Foreskin keratinocyte (primary cell): ENCODE measurements at places on chromosomes 6 and 20.

- DNase-seq = no peak
Observed at GRCh38 chr20:605237-605636, 4.9 kb downstream of the TCF15 start.

- no peak for DNase-seq
Observed at GRCh38 chr6:20875369-20875963, 341.2 kb downstream of the CDKAL1 start.

DNA sequence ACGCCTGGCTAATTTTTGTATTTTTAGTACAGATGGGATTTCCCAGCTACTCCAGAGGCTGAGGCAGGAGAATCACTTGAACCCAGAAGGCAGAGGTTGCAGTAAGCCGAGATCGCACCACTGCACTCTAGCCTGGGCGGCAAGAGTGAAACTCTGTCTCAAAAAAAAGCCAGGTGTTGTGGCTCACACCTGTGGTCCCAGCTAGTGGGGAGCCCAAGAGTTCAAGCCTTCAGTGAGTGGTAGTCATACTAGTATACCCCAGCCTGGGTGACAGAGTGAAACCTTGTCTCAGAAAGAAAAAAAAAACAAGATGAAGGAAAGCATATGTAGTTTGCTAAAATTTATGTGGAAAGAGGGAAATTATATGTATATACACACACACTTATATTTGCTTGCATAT, 20.0 kb upstream of the POU5F1 start:
- DNase-seq = no peak

- no peak for DNase-seq
Observed at GRCh38 chr6:113394216-113394615, 462.9 kb upstream of the MARCKS start.

DNA sequence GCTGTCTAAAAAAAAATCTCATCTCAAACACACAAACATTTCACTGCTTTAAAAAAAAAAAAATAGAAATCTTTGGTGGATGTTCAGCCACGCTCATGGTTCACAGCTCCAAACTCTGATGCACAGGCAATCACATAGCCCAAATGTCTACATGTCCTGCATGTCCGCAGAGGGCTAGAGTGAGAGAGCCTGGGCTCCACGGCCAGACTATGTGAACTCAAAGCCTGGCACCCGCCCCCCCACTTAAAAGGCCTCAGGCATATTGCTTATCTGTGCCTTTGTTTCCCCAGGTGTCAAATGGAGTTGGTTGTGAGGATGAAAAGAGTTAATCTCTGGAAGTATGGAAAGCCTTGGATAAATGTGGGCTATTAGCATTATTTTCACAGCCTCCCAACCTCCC, 10.5 kb upstream of the PTGIS start:
- no peak for DNase-seq

GRCh38 chr6:5318617-5319272, 57.4 kb downstream of the FARS2 start:
- no peak for DNase-seq

- DNase-seq = no peak
Observed at GRCh38 chr6:84061613-84062398, 28.2 kb downstream of the MRAP2 start.

DNA sequence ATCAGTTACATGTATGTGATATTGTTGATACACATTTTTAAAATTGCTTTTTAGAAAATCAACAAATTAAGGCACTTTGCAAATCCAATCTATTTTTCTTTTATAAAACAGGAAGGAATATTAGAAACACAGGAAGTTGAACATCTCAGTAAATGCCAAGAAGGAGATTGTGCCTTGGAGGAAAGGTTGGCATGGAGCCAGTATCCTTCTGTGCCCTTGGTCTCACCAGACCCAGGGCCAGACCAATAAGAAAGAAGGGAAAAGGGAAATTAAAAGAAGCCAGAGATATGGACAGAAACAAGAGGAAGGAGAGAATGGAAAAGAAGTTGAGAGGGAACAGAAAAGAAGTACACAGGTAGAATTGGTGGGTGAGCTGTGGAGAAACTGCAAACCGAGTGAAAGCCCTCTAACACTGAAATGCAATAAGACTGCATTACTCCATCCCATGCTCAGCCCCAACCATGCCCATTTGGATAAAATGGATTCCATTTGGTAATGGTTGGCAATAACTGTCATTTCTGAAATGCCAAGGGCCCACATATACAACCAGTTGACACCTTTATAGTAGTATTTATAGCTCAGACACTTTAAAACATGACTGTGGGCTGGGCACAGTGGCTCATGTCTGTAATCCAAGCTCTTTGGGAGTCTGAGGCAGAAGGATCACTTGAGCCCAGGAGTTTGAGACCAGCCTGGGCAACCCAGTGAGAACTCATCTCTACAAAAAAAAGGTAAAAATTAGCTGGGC, 133.8 kb downstream of the GMPR start:
- DNase-seq = no peak

DNA sequence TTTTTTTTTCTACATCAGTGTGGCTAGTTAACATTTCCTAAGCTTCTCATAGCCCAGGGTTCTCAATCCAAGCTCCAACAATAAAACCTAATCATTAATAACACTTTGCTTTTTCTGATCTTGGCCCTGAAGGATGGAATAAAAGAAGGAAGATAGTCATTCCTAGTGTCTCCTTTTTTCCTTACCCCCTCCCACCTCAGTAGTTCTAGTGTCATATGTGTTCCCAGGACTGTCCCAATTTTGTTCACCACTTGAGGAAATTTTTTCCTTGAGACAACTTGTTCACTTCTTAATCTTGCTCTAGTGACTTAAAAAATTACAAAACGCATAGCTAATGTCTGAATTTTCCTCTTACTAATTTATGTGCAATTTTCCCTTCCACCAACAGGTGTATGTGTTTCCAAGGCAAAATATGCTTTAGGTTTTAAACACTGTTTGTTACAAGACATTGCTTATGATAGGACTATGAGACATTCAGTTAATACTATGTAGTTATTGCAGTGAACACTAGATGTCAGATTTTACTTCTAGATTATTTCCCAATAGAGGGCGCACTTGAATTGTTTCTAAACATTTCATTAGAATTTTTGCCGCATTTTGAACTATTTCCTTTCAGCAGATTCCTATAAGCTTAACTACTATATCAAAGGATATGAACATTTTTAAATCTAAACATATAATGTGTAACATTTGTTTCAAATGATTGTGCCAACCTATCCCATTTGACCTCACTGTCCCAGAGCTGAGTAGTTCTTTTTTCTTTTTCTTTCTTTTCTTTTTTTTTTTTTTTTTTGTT, 18.5 kb upstream of the C6orf141 start:
- DNase-seq = no peak

DNA sequence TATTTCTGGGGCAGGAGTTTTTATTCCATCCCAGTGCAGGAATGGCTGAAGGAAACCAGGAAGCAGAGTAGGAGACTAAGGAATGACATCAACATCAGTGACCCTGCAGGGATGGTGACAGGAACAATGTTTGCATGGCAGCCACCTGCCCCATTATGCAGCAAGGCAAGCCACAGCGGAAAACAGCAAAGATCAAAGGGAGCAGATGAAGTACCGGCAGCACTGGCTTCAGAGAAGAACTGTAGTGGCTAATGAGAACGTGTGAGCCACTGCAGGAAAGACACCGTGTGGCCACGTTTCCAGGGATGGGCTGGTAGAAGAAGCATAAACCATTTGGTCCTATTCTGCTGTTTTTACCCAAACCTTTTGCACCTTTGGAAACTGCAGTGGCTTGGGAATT, 52.9 kb upstream of the TAB2 start:
- no peak for DNase-seq

GRCh38 chr6:162613310-162613709, 114.3 kb downstream of the PRKN start:
- no peak for DNase-seq

DNA sequence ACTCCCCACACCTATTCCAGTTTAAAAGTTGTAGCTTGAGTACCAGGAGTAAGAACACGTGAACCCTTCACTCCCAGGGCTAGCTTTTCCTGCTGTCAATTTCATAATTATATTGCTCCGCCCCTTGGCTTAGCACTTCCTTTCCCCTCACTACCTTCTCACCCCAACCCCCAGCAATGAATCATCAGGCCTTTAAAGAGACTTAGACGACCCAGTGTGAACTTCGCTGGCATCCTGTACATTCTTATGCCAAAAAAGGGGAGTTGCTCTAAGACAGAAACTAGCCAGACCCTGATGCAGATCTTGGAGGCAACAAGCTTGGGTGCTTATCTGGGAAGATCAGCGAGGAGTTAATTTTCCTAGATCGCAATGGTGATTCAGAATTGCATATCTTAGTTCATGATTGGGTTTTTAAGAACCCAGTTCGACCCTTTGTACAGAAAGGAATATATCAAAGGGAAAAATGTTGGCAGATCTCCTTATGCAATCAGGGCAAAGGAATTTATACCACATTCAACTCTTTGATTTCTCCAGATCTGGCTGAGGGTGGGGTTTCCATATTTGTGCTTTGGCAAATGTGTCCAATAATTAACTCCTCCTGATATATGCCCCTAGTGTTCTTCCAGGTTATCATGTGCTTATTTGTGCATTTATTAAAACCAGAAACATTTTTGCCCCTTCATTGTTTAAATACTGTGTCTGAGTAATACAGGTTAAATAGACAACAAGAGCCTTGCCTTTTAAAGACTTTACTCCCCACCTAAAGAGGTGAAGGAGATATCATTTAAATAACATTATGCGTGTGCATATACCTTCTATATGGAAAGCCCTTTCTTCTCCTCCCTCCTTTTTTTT, 8.1 kb upstream of the ATXN1 start:
- DNase-seq = peak; percentile 90

- peak; percentile 5 for DNase-seq
Observed at GRCh38 chr6:36443471-36444428, 950 bp downstream of the KCTD20 start.

GRCh38 chr20:54305421-54305820, 97.5 kb downstream of the PFDN4 start:
- no peak for DNase-seq

- no peak for DNase-seq
Observed at GRCh38 chr6:63582579-63583231, 10.4 kb downstream of the LOC128125822 start.

DNA sequence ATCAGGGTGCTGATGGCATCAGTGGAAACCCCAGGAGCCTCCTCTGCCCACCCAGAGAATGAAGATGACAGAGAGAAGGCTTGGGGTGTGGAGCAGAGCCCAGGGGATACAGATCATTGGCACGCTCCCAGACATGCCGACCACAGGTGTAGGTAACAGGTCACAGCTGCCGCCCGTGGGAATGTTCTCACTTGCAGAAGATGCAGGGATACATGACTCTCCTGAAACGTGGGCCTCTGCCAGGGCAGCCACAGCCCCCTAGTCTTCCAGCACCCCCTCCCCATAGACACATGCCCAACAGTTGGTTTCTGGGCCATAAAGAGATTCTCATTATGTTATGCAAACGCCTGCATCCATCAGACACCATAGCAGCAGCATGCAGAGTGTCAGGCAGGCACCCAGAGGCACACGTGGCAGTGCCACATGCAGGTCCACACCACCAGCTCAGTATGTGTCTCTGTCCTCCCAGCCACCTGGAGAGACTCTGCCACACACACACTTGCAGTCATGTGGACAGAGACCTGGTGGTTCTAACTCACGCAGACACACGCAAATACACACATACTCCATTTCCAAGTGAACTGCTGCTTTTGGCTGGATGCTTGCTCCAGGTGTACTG, 45.5 kb downstream of the LRFN2 start:
- no peak for DNase-seq

DNA sequence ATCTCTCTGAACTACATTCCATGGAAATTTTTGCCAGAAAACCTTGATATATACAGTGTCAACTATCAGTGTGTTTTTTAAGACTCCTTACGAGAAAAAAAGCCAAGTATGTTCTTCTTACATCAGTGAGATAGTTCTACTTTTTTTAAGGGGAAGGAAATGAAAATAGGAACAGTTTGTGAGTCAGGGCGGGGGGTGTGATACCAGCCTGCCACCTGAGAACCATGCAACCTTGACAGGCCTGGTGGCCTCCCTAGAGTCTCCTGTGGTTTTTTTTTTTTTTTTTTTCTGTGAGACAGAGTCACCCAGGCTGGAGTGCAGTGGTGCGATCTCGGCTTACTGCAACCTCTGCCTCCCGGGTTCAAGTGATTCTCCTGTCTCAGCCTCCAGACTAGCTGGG, 96.3 kb upstream of the GCM1 start:
- no peak for DNase-seq

DNA sequence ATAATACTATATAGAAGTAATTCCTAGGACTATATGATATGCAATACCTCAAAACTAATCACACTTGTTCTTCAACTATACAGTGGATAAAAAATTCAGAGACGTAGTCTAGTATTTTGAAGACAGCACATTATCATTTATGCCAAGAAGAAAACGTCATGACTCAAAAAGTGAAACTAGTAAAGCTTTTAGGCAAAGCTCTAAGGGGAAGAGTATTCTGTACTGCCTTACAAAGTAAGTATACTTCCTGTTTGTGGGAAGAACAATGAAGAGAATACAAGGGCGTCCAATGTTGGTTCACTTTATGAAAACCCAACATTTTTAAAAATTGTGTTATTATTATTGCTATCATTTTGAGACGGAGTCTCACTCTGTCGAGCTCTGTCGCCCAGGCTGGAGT, 27.9 kb downstream of the LOC128125822 start:
- DNase-seq = no peak

- peak; percentile 98 for DNase-seq
Observed at GRCh38 chr6:54722328-54722727, 124.2 kb upstream of the FAM83B start.

- peak; percentile 42 for DNase-seq
Observed at GRCh38 chr6:32668226-32668747, 1.8 kb upstream of the HLA-DQB1 start.

GRCh38 chr6:101747716-101748115, 354.2 kb downstream of the GRIK2 start:
- DNase-seq = no peak

- no peak for DNase-seq
Observed at GRCh38 chr6:65091561-65091960, 615.5 kb downstream of the EYS start.

DNA sequence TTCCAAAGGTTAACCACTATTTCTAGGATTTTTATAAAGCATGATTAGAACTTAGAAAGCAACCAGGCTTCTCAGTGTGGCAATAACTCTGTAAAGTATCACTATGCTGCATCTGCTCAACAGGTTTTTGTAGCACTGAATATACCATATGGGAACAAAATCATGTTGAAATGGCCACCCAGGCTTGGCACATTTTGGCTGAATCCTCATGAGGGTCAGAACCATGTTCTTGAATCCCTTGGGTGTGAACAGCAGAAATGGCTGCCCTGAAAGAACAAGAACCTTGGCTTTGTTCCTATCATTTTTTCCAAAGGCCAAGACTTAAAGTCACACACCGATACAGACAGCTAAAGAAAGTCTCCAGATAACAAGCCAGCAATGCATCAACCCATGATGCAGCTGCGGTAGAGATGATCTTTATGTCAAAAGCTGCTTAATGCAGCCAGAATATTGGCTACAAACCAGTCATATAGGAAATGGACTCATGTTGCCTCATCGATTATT, 283.0 kb upstream of the NOX3 start:
- DNase-seq = no peak

- no peak for DNase-seq
Observed at GRCh38 chr6:5632348-5632935, 371.1 kb downstream of the FARS2 start.

DNA sequence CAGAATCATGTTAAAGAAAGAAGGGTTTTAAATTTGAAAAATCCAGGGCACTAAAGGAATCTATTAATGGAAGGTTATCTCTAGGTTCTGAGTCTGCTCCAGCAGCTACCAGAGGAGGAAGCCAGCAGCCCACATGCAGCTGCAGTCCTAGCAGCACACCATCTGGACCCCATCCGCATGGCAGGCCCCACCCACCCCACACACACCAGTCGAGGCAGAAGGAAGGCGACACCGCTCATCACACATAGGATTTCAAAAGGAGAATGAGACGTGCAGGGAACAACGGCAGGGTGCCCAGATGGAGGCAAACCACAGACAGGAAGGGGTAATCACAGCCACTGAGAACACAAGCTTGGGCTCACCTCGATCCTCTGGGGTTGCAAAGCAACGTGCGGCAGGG, 78.9 kb downstream of the GINS1 start:
- no peak for DNase-seq
